ENCODE measurements at places on chromosomes 4 and X.

GRCh38 chr4:23034731-23035130 lies 342.0 kb downstream of the GBA3 start:
- no peak for DNase-seq

GRCh38 chr4:114599231-114599902 lies 760 bp downstream of the UGT8 start:
- peak; percentile 73 for DNase-seq

GRCh38 chrX:23845351-23845817 lies 62.4 kb downstream of the APOO start:
- DNase-seq, result no peak

- no peak for DNase-seq
Measured at GRCh38 chrX:71095981-71096759, 519 bp downstream of the FOXO4 start.

GRCh38 chrX:72048510-72049455 lies 82.9 kb downstream of the RTL5 start:
- peak; percentile 56 for DNase-seq

DNA sequence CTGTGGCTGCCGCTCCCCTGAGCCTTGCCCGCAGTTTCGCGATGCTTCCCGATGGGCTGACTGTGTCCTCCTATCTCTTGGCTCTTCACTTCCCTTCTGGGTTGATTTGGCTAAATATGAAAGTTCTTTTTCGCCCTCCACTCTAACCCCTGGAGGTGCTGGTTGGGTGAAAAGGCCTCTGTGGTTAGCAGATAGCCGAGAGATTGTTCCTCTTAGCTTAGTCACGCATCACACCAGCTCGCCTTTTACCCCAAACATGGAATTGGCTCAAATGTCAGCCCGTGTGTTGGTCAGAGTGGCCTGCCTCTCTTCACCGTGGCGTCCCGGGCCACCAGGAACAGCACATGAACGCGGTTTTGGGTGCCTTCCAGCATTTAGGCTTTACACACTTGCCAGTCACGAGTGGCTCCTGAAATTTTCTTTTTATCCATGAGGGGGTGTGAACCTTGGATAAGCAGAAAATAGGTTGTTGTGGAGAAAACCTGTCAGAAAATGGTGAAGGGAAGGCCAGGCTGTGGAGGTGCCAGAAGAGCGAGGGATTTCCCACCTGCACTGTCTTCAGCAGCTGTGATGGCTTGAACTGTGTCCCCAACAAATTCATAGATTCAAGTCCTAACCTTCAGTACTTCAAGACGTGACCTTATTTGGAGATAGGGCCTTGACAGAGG lies 8.9 kb downstream of the CLCN4 start:
- no peak for DNase-seq

- no peak for DNase-seq
Measured at GRCh38 chrX:12798601-12799000, 7.4 kb downstream of the PRPS2 start.

GRCh38 chr4:87005690-87006425 lies 71.0 kb downstream of the AFF1 start:
- DNase-seq, result no peak

GRCh38 chr4:73715659-73716058 lies 24.7 kb upstream of the CXCL8 start:
- DNase-seq, result no peak

- no peak for DNase-seq
Measured at GRCh38 chrX:150200820-150201287, 162.3 kb upstream of the MAMLD1 start.

DNA sequence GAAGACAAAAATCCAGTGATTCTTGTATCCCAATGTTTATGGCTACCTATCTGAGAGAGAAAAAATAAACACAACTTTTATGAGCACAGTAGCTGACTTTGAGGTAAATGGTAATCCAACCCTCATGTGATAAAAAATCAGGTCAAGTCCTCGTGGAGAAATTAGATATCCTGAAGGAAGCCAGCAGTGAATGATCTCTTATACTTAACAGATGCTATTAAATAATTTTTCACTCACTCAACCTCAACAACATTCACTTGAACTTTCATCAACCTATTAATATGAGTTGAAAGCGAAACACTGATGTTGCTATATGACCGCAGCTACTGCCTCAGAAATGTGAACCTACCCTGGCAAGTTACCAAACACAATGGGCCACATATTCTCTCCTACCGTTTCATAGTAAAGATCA lies 105.4 kb downstream of the GPC3 start:
- no peak for DNase-seq

- DNase-seq, result no peak
Measured at GRCh38 chr4:88866862-88867550, 169.4 kb upstream of the NAP1L5 start.

DNA sequence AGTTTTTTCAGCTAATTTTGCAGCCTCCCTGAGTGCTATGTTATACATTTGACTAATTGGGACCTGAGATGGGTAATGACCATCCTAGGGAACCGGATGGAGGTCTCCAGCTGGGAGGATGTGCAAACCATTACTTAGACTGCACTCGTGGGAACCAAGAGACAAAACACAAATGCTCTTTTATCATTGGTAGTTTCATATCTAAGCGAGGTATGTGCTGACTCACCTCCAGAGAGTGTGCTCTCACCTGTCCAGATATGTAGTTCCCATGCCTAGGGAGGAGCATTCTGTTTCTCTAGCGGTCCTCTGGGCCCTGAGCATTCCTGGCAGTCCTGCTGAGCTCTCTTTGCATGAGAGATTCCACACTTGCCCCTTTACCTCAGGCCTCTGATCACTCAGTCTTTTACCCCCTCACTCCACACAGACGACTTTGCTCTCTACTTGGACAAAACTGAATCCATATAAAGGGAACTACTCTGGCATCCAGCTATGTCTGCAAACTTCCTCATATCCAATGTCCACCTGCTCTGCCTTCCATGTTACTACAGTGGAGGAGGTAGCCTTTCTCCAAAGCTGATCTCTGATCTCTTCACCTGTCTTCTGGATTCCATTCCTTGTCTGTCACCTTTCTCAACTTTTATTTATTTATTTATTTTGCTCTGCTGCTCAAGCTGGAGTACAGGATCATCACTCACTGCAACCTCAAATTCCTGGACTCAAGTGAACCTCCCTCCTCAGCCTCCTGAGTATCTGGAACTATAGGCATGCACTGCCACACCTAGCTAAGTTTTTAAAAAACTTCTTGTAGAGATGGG lies 88.4 kb downstream of the LRP2BP start:
- no peak for DNase-seq

DNA sequence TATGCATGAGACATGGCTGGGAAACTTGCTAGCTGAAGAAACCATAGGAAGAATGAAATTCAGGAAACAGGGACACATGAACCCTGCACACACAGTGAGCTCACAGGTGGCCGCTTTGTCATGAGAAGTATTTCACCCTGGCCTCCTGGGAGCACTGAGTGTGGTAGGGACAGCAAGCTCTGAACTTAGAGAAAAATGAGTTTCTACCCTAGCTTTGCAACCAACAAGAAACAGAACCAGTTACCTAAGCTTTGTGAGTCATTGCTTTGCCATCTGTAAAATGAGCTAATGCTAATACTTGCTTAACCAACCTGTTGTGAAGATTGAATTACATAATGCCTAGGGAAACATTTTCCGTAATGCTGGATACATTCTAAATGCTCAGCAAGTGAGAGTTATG lies 206.6 kb upstream of the HS3ST1 start:
- no peak for DNase-seq

DNA sequence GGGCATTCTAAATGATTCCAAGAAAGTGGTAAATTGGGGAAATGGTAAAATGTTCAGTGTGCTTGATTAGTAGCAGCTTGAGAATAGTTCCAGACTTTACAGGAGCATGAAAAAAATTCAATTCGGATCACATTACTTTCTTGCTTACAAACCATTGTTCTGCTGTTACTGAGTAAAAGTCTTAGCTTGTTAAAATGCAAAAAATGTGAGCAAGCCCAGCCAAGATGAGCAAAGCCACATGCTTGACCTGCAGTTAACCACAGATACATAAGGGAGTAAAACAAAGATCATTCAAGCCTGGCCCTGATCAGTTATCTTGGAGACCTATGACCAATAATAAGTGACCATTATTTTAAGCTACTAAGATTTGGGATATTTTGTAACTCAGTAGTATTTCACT lies 562.9 kb upstream of the MAGEB2 start:
- DNase-seq, result no peak

DNA sequence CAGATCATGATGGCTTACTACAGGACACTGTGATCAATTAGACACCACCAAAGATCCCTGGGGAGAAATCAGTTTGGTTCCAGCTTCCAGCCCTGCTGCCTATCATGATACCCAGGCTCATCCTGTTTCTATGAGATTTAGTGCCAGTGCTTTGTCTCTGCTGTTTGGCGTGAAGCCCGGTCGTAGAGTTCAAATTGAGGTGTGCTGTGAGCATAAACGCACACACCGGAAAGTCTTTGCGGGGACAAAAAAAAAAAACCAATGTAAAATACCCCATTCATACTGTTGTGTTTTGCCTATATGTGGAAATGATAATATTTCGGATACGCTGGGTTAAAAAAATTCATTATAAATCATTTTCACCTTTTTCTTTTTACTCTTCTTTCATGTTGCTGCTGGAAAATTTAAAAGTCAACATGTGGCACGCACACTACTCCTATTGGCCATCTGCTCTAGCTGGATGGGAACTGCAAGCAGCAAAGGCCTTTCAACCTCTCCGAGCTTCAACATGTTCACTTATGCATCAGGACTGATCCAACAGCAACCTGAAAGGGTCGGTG lies 607 bp upstream of the DKC1 start:
- no peak for DNase-seq

GRCh38 chr4:18077808-18078207 lies 56.3 kb upstream of the LCORL start:
- DNase-seq, result no peak

DNA sequence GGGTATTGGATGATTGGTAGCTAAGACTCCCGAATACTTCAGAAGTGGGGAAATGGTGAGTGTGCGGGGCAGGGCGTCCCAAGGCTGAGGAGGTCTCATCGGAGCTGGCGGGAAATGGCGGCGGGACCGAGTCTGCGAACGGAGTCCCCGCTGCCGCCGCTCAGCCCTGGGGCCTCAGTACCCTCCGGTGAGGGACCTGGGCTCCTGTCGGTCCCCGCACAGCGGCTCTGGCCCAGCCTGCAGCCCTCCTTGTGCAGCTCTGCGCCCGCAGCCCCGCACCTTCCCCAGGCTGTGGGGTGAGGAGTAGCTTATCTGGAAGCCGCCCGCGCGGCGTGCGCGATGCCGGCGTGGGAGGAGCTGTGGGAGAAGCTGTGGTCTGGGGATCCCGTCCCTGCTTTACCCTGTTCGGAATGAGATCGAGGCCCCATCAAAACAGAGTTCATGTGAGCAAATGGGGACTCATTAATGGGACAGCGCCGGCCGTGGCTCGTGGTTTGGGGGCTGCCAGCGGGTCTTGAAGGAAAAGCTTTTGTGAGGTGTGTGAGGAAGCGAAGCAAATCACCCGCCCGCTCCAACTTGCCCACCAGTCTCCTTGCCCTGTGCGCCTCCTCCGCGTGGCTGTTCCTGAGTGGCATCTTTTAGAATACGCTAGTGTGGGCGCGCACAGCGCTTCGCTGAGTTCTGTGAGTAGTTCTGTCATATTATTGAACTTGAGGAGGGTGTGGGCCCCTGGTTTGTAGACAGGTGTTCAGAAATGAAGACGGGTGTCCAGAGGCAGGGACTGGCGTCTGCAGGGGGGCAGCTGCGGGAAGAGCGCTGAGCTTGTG lies 531 bp downstream of the ZNF141 start:
- peak; percentile 59 for DNase-seq

- DNase-seq, result no peak
Measured at GRCh38 chr4:18570370-18570769, 548.8 kb upstream of the LCORL start.

- DNase-seq, result no peak
Measured at GRCh38 chrX:70262952-70263567, 3.1 kb upstream of the P2RY4 start.

DNA sequence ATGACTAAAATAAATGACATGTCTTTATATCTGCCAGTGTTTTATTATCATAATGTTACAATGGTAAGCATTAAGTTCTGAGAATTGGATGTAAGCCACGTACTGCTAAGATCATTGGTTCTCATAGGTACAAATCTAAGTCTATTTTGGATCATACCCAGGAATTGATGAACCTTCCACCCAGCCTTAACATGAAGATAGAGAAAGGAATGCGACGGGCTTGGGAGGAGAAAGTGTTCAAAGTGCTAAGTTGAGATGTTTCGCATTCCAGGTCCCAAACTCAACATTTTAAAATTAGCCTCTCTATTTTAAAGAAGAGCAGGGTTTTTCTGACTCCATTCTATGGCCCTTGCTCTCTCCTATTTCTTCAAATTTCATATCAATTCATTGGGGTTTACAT lies 54.9 kb upstream of the FRAS1 start:
- no peak for DNase-seq

- DNase-seq, result no peak
Measured at GRCh38 chr4:156169011-156169410, 215.3 kb upstream of the CTSO start.

- no peak for DNase-seq
Measured at GRCh38 chr4:3231471-3231870, 17.5 kb upstream of the MSANTD1 start.

GRCh38 chr4:177010418-177010817 lies 217.7 kb upstream of the VEGFC start:
- DNase-seq, result no peak

DNA sequence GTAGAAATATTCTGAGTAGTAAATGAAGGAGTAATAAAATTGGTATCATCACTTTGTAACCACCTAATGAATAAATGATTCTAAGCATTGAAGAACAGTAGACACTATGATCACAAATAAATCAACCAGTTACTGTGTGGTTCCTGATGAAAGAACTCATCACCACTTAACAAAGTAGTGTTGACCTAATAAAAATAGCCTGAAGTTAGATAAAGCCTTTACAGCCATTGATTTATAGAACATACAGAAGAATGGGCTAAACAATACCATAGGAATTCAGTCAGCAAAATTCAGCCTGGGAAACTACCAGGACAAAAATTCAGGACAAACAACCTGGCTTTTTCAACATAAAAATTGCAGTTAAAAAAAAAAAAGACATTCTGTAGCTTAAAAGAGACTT lies 9.0 kb downstream of the SLC30A9 start:
- DNase-seq, result no peak

- no peak for DNase-seq
Measured at GRCh38 chr4:6222761-6223292, 22.5 kb upstream of the JAKMIP1 start.

- no peak for DNase-seq
Measured at GRCh38 chrX:25650216-25650820, 487.8 kb upstream of the MAGEB18 start.

GRCh38 chr4:11623726-11624037 lies 195.0 kb upstream of the HS3ST1 start:
- DNase-seq, result peak; percentile 17

- no peak for DNase-seq
Measured at GRCh38 chrX:96770315-96770714, 85.7 kb downstream of the DIAPH2 start.

- DNase-seq, result no peak
Measured at GRCh38 chr4:17027495-17027894, 129.1 kb upstream of the LDB2 start.

Measured in Peyer's patch (tissue), 4 donors.